ENCODE measurements at places on chromosomes 4 and X. TPM values are rescaled to one million over a fixed set of nuclear protein-coding genes. Genes with fewer than 3 reads are reported as not detected.

Gene GPR119
- total RNA-seq, result not detected

Gene PCDH7
- 42.8 TPM for total RNA-seq

Gene BEX5
- 41.1 TPM for total RNA-seq

Gene TMEM271
- not detected for total RNA-seq

Gene FAAH2
- 5.1 TPM for total RNA-seq

Gene SPANXN3
- not detected for total RNA-seq

Gene CSTF2
- total RNA-seq, result 19.5 TPM

Gene ARR3
- total RNA-seq, result not detected

Gene UGT2B10
- 10.2 TPM for total RNA-seq

Gene SUPT20HL1
- 0.12 TPM for total RNA-seq

Gene PWWP3B
- total RNA-seq, result 5.6 TPM

Gene ARHGEF6
- total RNA-seq, result 18.9 TPM

Gene CXCL5
- total RNA-seq, result 0.09 TPM

Gene GYPA
- 0.69 TPM for total RNA-seq

Gene SPANXN4
- not detected for total RNA-seq

Gene CNKSR2
- 0.86 TPM for total RNA-seq

Gene PRSS12
- 39.4 TPM for total RNA-seq

Gene C1QTNF7
- total RNA-seq, result 28.2 TPM

Gene CPXCR1
- total RNA-seq, result not detected

Gene ANXA3
- total RNA-seq, result 41.9 TPM

Gene ZCCHC18
- 1.0 TPM for total RNA-seq

Gene KIAA0232
- 35.0 TPM for total RNA-seq

Gene ASB12
- 0.14 TPM for total RNA-seq

Gene CASP6
- total RNA-seq, result 33.7 TPM

Gene HAUS3
- 12.0 TPM for total RNA-seq

Gene ATP11C
- total RNA-seq, result 9.3 TPM

Gene SULT1E1
- total RNA-seq, result 0.29 TPM

Gene COX7B2
- total RNA-seq, result not detected

Gene GLUD2
- 7.6 TPM for total RNA-seq

Gene MND1
- total RNA-seq, result 1.7 TPM

Gene TCEAL2
- 10.5 TPM for total RNA-seq

Gene DUSP21
- not detected for total RNA-seq

Gene TCP11X2
- total RNA-seq, result 0.17 TPM

Gene NONO
- total RNA-seq, result 323 TPM

Gene CYBB
- 41.8 TPM for total RNA-seq

Gene TBC1D25
- 17.8 TPM for total RNA-seq

Gene SLC10A7
- total RNA-seq, result 15.5 TPM

Gene CA5B
- 9.4 TPM for total RNA-seq

Gene TSPAN6
- 37.9 TPM for total RNA-seq
